ENCODE measurements at places on chromosomes 3 and 15.

GRCh38 chr3:77372634-77373346, 332.9 kb downstream of the ROBO2 start:
- no peak for DNase-seq

DNA sequence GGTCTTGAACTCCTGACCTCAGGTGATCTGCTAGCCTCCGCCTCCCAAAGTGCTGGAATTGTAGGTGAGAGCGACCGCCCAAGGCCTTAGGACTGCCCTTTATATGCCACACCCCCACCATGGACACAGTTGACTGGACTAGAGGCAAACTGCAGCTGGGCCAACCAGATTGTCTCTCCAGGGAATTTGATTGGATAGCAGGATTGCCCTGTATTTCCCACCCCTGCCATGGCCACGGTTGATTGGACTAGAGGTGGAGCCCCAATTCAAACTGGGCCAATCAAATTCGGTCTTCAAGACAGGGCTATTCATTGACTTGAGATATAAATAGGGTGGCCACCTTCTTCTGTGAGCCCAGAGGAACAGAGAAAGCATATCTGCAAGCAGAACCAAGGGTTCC, 6.9 kb upstream of the CLPX start:
- DNase-seq: no peak

DNA sequence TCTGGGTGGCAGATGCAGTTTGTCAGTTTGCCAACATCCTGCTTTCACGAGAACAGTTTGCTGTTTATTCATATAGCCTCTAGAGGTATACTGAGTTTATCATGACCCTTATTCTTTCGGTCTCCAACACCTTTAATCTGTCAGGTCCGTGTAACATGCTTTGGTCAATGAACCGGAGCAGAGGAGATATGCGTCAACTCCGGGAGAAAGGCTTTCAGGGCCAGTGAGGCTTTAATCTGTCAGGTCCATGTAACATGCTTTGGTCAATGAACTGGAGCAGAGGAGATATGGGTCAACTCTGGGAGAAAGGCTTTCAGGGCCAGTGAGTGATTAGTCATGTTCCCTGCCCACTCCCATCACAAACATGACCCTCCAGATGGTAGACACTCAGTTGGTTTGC, 16.9 kb upstream of the GPD1L start:
- no peak for DNase-seq

DNA sequence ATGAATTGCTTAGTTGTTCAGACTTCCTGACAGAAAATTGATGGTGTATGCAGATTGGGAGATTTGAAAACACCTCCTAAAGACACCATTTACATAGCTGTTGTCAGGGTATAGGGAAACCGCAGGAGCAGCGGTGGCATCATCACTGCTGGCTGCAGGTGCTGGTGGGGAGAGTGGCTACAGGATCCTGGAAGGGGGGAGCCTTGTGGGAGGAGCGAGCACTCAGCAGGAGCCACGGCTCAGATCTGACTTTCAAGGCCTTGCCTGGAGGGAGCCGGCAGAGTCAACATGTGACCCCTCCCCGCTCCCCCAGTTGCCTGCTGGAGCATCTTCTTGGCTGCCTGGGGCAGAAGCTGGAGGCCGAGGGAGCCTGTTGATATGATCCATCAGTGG, 26.1 kb downstream of the EDEM1 start:
- DNase-seq: no peak

GRCh38 chr3:146390957-146391356, 78.4 kb downstream of the PLSCR2 start:
- no peak for DNase-seq

DNA sequence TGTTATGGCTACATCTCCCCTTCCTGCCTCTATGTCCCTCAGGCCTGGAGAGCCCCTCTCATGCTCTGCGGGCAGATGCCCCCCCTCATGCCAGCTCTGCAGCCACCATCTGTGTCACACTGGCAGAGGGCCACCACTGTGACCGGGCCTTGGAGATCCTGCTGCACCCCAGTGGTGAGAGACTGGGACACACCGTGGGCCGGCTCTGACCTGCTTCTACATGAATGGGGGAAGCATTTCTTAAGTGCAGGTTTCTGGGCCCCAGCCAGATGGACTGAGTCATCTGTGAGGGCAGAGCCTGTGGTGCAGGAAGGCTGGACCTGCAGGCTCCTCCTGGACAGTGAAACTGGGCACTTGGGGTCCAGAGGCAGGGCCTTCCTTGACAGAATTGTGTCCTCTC, 4.8 kb downstream of the VWA5B2 start:
- no peak for DNase-seq

- no peak for DNase-seq
Observed at GRCh38 chr3:50230104-50230793, 5.8 kb upstream of the GNAI2 start.

GRCh38 chr3:136434429-136434828, 184.3 kb downstream of the PCCB start:
- no peak for DNase-seq

- DNase-seq: no peak
Observed at GRCh38 chr3:46442576-46443530, 21.9 kb downstream of the LTF start.
